Foreskin keratinocyte (primary cell): ENCODE measurements at places on chromosomes 6 and 20. TPM values are rescaled to one million over a fixed set of nuclear protein-coding genes. Genes with fewer than 3 reads are reported as not detected.

Gene RRBP1
- 107 and 109 TPM in 2 replicates for total RNA-seq

DNA sequence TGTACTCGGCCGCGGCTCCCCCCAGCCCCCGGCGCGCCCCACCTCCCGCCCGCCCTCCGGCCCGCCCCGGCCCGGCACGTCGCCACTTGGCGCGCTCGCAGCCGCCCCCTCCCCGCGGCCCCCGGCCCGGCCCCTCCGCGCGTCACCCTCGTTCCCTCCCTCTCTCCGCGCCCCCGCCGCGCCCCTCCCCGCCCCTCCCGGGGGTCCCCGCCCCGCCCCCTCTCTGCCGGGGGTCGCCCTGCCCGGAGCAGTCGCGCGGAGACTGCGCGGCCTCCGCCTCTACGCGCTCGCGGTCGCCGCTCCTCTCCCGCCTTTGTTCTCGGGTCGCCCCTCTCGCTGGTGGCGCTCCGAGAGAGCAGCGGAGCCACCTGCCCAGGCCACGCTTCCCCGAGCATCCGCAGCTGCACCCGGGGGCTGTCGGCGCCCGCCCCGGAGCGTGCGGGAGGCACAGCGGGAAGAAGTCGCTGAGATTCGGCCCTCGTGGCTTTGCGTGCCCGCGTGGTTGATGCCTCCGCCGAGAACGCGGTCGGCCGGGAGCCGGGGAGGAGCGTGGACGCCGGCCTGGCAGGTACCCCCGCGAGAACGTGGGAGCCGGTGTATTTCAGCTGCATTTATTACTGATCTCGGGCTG is at the start of gene PHF10:
PHF10 (minus strand) TSS at position 7 of the 631 bp plus-strand sequence. CDS start 569 bp downstream, outside the sequence.
- no peak for DNase-seq

- DNase-seq: peak; percentile 16
Measured at GRCh38 chr6:83517500-83517899, 5.2 kb downstream of the PRSS35 start.

DNA sequence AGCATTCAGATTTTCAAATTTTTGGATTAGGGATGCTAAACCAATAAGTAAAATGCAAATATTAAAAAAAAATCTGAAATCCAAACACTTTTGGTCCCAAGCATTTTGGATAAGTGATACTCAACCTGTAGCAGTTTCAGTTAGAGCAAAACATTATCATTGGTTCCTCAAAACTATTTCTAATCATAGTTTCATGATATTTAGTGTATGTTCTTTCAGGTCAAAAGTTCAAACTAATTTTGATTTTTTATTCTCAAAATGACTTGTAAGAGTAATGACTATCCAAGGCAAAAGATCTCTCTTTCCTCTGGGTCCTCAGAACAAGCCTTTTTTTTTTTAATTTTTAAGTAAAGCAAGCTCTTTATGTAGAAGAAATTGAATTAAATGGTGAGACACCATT is 64.0 kb upstream of the TFB1M start:
- DNase-seq: no peak

Gene TCP11
- total RNA-seq: 0.07 TPM in 1 of 2 replicates, not detected in the other

DNA sequence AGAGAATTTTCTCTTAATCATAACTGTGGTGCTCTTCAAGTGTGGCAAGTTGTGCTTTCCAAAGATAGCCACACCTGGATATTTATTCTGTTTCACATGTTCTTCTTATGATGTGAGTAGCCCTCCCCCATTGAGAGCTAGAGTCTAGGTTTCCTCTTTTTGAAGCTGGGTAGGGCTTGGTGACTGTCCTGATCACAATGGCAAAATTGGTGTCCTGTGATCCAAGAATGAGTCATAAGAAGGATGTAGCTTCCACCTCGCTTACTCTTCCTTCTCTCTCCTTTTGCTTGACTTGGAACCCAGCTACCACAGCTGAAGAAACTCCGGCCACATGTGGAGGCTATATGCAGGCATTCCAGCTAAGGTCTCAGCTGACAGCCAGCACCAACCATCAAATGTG is 7.4 kb upstream of the IGF2R start:
- peak; percentile 50 for DNase-seq

- peak; percentile 55 for DNase-seq
Measured at GRCh38 chr20:38635721-38636288, 34.2 kb downstream of the ARHGAP40 start.

DNA sequence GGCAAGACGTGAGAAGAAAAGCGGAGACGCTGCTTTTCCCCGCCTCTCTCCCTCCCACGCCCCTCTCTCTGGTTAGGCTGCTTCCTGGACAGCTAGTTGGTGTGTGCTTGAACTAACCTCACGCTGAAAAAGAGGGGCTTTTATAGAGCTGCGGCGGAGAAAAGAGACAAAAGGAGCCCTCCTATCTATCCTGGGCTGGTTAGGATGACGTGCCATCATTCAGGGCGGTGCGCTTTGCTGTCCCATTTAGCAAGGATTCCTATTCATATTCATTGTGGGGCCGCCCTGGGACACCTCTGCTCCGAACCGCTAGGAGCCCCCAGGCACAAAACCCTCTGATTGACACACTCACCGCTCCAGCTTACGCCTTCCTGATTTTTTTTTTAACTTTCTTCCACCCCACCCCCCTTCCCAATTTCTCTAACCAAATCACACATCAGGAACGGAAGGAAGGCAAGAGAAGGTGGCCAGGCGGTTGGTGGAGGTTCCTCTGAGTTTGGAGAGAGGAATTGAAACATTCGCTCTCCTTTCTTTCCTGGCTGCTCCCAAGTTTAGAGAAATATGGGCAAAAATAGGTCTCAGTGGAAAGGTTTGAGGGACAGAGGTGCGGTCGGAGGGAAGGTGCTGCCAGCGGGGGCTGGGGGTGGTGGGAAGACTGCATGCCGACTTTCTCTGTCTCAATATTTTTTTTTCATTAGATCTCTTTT is at the start of gene OLIG3:
OLIG3 (minus strand) TSS at position 114 of the 707 bp plus-strand sequence. CDS start 224 bp downstream, outside the sequence.
- DNase-seq: no peak

GRCh38 chr6:35782424-35782823 is 1.6 kb downstream of the CLPSL1 start:
- peak; percentile 55 for DNase-seq

GRCh38 chr20:21162631-21163030 is 36.7 kb downstream of the KIZ start:
- peak; percentile 73 for DNase-seq

DNA sequence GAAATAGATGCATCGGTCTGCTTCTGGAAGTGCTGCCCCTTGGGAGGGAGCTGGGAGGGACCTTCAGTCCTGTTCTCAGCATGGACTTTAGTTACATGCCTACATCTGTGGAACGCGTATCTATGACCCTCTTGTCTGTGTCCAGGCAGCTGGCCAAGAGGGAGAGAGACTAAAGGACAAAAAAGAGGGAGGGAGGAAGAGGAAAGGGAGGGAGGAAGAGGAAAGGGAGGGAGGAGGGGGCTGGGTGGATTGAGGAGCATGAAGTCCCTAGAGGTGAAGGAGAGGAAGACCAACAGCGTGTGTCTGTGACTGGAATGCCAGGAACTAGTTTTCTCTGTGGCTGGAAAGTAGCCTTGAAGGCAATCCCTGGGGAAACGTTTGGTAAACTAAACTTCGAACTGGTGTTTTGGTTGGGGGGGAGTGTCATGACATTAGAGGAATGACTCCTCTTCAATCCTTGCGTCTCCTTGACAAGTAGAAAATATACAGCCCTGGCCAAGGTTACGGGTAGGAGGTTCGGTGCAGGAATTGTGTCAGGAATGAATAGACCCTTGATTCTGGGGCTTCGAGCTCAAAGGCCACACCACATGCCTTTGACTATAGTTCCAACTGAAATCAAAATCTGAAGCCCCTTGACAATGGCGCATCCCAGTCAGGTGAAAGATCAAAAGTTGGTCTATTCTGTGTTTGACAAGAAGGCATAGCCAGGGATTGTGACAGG is 52.0 kb upstream of the PLEKHG1 start:
- DNase-seq: no peak

GRCh38 chr6:112936504-112936903 is 589.4 kb downstream of the RFPL4B start:
- no peak for DNase-seq

Gene ACTL10
- 1.1 and 1.4 TPM in 2 replicates for total RNA-seq

GRCh38 chr6:118372413-118372812 is 175.7 kb upstream of the PLN start:
- no peak for DNase-seq

DNA sequence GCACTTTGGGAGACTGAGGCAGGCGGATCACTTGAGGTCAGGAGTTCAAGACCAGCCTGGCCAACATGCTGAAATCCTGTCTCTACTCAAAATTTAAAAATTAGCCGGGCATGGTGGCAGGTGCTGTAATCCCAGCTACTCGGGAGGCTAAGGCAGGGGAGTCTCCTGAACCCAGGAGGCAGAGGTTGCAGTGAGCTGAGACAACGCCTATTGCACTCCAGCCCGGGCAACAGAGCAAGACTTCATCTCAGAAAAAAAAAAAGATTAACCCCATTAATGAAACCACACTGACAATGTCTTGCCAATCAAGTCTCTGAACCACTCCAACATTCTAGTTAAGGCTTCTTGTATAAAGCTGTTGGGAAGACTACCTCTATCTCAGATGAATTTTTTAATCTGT is 4.0 kb downstream of the PREP start:
- no peak for DNase-seq
